ENCODE measurements at places on chromosomes 4 and X. TPM values are rescaled to one million over a fixed set of nuclear protein-coding genes. Genes with fewer than 3 reads are reported as not detected.

DNA sequence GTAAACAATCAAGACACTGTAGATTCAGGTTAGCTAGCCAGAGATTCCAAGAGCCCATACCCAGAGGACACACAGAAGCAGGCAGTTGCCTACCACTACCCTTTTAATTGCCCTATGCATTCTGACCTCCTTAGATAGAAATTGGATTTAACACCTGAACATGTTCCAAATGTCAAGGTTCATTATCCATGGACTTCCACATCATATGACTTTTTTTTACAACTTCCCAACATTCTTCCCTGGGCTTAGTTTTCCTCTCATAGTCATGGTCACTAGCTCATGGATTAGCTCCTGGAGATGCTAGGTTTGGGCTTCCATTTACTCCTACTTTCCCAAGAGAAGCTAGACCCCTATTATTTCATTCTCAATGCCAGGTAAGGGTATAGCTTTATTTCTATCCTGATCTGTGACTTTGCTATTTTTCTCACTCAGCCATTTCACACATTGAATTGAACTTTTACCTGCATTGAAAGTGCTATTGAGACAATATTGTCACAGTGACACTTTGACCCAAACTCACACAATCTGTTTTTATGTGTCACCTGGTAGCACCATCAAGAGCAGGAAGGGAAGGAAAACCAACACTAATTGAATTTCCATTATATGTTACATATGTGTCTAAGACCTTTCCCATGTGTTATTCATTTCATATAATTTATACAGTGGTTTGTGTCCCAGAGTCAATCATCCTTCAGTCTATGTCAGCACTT lies 44.0 kb upstream of the PRKG2 start:
- no peak for DNase-seq

- DNase-seq: no peak
Measured at GRCh38 chrX:25013632-25014365, 2.0 kb downstream of the ARX start.

GRCh38 chr4:140755774-140756318 lies 339 bp downstream of the TBC1D9 start:
- DNase-seq: no peak

- no peak for DNase-seq
Measured at GRCh38 chr4:40269133-40269532, 66.0 kb upstream of the CHRNA9 start.

DNA sequence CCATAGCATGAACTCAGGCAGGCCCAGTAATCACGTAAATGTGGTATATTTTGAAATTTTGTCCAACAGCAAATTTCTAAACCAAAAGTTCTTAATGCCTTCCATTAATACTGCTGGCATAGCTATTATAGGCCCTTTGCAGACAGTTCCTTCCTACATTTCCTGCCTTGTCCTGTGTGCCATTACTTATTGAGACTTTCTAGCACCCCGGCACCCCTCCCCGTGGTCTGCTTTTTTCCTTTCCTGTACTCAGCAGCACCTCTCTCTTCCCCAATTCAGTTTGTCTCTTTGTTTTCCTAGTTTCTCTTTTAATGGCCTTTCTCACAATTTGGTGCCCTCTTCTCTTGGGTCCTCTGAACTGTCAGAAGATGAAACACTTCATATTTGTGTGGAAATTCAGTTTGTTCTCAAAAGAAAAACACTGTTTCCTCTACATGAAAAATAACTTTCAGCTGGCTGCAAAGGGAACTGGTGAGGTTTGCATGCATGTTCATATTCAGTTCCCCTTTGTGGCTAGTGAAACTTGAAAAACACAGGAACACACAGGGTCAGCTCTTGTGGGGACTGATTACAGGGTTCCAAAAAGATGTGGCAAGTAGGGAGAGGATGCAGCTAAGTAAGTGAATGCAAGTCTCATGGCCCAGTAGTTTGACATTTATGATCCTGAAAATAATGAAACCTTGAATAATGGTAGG lies 17.1 kb downstream of the GPR34 start:
- DNase-seq: no peak

GRCh38 chr4:16544869-16545268 lies 318.6 kb upstream of the TAPT1 start:
- no peak for DNase-seq

DNA sequence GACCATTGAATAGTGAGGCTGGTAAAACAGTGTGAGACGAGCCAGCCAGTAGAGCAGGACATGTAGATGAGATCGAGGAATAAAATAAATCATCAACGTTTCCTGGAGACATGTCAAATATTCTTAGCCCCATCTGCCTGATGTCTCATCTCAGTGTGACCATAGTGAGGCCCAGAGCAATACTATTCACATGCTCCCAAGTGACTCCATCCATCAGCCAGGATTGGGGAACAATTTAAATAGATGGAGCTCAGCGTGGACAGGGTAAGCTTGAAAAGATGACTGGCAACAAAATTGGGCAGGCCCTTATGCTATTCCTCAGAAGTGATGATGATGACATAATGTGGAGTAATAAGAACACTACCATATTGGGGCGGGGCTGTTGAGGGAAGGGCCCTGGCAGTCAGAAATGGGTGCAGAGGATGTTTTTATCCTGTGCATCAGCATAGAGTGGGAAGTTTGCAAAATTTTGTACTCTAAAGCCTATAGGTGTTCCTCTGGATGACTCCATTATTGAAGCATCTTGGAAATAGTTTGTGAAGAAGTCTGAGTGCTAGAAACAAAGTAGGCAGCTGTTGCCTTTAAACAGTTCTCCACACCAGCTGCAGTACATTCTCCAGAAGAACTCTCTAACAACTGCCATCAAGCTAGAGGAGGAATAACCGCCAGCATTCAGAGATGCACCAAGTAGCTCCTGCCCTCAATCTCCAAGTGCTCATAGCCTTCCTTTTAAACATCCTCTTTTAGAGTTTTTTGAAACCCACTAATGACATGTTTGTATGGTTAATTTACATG lies 333.0 kb downstream of the DCHS2 start:
- no peak for DNase-seq

GRCh38 chr4:159051245-159052071 lies 51.4 kb upstream of the RAPGEF2 start:
- DNase-seq: no peak

DNA sequence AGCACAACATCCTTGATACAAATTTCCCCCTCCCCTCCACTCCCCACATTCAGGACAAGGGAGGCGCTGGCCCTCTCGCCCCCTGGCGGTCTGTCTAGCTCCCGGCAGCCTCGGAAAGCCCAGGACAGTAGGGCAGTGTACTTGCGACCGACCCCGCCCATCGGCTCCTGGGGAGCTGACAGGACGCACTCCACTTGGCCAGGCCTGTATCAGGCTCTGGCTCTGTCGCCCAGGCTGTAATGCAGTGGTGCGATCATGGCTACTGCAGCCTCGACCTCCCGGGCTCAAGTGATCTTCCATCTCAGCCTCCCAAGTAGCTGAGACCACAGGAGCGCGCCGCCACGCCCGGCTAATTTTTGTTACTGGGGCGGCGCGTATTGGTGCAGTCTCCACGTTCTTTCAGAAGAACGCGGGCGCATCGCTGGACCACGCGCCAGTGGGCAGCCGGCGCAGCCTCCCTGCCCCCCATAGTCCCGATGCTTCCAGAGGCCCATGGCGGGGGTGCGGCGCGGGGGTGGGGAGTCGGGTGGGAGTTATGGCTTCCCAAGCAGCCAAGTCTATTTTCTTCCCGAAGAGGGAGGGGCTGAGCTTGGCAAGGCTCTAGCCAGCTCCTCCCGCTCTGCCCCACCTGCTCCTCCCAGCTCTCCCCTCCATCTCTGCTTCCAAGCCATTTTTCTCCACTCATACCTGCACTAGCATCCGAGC lies 7.8 kb upstream of the AKAP14 start:
- no peak for DNase-seq

DNA sequence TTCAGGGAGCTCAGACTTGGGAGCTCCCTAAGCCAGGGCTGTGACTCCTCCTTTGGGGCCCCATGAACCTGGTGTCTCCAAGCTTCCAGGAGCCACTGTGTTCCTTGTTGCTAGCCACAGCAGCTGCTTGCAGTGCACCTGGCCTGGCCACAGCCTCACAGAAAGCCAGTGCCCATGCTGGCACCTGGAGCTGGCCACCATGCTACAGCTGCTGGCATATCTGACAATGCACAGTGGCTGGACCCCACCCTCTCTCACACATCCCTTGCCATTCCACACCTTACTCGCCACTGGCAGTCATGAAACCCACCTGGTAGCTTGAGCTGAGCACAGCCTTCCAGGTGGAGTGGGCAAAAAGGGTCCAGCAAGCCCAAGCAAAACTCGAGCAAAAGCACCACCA lies 441.7 kb downstream of the ARAP2 start:
- DNase-seq: no peak

GRCh38 chr4:145177511-145177905 lies 2.9 kb downstream of the OTUD4 start:
- DNase-seq: no peak

DNA sequence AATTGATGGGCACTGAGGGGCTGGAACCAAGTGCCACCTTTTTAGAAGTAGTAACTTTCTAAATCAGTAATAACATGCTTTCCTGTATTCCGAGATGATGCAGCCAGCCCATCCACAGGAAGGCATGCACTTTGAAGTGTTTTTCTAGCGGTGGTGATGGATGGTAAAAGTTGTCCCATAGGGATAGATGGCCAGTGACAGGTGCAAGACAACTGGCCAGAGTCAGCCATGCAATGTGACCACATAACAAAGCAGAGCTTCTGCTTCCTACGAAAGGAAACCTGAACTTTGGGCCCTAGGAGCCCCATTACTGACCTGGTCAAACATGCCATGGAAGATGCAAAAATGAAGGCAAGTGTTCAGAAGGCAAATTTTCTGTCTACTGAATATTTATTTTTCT lies 72.3 kb downstream of the NR3C2 start:
- DNase-seq: no peak

- DNase-seq: peak; percentile 82
Measured at GRCh38 chr4:11543706-11544105, 115.0 kb upstream of the HS3ST1 start.

GRCh38 chr4:25500626-25501316 lies 123.7 kb downstream of the ANAPC4 start:
- DNase-seq: no peak

DNA sequence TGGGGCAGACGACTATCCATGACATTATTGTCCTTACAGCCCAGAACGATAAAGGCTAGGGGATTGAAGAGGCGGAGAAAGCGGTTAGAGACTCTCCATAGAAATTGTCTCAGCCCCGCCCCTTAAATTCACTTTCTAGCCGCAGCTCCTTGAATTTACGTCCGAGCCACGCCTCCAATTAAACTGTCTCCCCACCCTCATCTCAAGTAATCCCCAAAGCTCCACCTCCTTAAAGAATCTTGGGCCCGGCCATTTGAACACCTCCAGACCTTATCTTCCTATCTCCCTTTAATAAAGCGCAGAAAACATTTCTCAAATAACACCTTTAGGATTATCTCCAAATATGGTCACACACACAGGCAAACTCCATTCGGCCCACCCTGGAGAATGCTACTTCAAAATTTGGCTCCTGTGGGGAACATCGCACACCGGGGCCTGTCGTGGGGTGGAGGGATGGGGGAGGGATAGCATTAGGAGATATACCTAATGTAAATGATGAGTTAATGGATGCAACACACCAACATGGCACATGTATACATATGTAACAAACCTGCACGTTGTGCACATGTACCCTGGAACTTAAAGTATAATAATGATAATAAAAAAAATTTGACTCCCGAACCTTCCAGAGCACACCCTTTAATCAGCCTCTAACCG lies 7.2 kb upstream of the MAGIX start:
- no peak for DNase-seq

- no peak for DNase-seq
Measured at GRCh38 chr4:123450393-123450792, 53.8 kb downstream of the SPRY1 start.

GRCh38 chrX:1463581-1463980 lies 10.9 kb upstream of the ASMTL start:
- no peak for DNase-seq

DNA sequence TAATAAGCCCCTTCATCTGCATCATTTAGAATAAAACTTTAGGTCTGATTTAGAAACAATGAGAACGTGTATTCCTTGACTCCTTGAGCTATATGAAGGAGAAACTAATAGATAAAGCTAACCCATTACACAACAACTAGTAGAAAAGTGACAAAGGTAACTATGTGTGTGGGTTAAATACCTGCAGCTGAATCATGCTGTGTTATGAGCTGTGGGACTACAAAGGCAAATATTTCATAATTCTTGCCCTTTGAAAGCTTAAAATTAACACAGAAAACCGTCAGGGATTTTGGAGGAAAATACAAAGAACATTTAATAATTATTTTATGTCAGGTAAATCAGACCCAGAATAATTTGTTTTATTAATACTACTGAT lies 898 bp upstream of the NDP start:
- no peak for DNase-seq

DNA sequence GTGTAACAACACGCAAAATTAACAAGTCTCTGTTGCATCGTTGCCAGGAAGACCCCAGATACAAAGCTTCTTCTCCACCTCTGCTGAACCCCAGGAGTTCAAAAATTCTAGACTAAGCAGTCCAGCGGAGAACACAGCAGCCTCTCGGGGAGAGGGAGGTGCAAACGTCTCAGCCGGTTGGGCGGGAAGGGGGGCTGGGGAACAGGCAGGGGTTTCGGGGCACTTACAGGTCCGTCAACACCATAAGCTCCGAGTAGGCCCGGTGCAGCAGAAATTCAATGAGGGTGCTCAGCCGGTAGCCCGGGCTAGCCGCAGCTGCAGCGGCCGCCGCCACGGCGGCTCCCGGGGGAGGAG lies 394 bp downstream of the MED14 start:
- no peak for DNase-seq

GRCh38 chr4:183284965-183285364 lies 35.1 kb downstream of the CLDN22 start:
- DNase-seq: no peak

- DNase-seq: no peak
Measured at GRCh38 chrX:10981506-10981905, 129.6 kb upstream of the HCCS start.

DNA sequence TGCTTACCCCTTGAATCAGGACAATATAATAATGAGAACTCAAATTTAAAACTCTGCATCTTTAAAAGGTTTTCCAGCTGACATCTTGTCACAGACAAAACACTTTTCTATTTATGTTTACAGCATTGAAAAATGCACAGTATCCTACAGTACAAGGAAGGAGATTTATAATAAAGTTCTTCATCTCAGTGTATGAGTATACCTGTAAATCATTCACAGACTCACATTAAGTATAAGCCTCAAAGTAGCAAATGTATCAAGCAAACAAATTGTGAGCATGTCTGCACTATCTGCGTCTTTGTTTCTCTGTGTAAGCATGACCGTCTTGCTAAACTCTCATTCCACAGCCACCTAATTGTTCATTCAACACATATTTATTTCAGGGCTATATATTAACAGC lies 52.8 kb downstream of the PPP1R2C start:
- DNase-seq: no peak

The WDR17 gene
- 0.05 TPM for total RNA-seq

The RTL3 gene
- 0.18 TPM for total RNA-seq

The TRPC5OS gene
- not detected for total RNA-seq

The MBTPS2 gene
- 11.2 TPM for total RNA-seq

The VCX3B gene
- total RNA-seq: not detected
